Endothelial cell (in vitro differentiated cells): ENCODE measurements at places on chromosomes 3 and 15.

- no peak for DNase-seq
Measured at GRCh38 chr15:79164043-79164442, 73.5 kb upstream of the RASGRF1 start.

DNA sequence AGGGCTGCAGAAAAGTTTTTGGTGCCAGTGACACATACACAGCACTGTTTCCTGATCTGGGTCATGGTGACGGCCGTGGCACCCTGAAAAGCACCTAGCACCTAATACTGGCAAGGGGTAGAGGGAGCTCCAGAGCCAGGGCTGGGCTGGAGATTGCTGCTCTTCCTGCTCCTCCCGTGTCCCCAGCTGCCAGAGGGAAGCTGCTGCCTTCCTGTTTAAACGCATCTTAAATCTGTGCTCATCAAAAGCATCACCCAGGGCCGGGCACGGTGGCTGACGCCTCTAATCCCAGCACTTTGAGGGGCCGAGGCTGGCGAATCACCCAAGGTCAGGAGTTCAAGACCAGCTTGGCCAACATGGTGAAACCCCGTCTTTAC is 156.7 kb upstream of the MEF2A start:
- peak; percentile 39 for DNase-seq

- no peak for DNase-seq
Measured at GRCh38 chr3:152245498-152246170, 23.1 kb upstream of the MBNL1 start.

DNA sequence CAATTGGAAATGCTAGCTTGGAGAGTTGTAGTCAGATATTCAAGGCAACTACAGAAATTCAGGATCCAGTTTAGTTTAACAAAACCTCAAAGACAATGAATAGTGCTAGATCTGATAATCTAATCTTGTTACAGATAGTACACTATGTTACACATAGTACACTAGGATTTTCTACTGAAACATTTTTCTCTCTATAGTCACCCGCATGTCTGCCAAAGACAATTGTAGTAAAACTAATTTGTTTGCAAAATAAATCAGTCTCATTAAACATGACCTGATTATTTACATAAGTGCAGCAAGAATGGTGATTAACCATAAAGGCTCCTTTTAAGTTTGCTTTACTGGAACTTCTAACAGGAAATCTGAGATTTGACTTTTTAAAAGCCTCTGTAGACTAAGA is 52.0 kb downstream of the ILDR1 start:
- no peak for DNase-seq

- DNase-seq = no peak
Measured at GRCh38 chr3:46537316-46537715, 28.8 kb downstream of the LRRC2 start.

DNA sequence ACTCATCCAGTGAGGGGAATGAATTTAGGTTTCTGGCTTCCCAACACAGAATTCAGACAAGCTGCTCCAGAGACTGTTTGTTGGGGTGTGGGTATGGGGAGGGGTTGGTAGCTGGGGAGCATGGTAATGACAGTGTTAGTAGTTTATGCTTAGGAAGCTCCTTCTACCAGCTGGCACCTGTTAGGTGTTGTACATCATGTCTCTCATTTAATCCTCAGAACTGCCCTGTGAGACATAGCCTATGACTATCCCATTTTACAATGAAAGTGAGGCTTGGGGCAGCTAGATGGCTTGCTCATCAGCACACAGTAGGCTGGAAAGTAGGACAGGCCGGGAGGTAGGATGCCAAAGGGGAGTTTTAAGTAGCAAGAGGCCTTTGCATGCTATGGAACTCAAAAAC is 2.5 kb downstream of the EIF4E3 start:
- no peak for DNase-seq

DNA sequence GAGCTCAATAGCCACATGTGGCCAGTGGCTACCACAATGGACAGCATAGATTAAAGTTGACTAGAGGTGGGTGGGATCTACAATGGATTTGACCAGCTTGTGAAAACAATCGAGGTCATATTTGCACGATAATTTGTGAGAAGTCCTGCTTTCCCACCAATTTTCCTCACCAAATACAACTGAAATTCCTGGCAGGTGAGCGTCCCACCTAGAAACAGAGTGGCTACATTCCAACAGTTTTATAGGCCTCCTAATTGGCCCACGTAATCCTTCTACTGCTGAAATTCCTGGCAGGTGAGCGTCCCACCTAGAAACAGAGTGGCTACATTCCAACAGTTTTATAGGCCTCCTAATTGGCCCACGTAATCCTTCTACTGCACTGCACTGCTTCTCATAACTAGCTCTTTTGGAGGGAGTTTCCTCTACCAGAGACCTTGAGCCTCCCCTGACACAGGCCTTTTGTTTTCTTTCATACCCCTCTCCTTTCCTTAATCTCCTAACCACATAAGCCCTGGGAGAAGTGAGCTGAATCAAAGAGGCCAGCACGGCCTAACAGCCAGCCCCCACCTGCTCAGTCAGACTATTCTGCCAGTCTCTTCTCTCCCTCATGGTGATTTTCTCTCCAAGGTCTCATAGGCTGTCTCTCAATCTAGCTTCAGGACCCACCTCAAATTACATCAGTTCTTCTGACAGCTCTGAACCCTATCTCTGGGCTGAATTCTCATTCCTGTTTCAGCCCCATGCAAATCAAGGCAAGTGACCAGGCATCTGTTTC is 80.2 kb downstream of the BFSP2 start:
- no peak for DNase-seq

DNA sequence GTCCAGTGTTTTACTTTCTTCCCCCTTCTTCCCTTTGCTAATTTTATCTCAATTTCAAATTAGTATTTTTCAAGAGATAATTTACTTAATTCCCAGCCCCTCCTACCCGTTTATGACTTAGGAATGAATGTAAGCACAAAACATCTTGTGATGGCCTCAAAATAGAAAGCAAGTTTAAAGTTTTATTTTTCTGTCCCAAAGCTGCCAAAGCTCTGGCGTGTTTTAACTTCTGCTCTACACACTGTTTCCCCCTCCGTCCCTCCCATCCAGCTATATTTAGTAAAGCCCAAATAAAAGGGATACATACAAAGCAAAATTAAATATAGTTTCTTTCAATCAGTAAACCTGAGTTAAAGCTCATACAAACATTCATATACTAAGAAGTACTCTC is 59.9 kb downstream of the IGF2BP2 start:
- no peak for DNase-seq

GRCh38 chr15:89732451-89733172 is 18.4 kb downstream of the MESP1 start:
- DNase-seq = no peak

DNA sequence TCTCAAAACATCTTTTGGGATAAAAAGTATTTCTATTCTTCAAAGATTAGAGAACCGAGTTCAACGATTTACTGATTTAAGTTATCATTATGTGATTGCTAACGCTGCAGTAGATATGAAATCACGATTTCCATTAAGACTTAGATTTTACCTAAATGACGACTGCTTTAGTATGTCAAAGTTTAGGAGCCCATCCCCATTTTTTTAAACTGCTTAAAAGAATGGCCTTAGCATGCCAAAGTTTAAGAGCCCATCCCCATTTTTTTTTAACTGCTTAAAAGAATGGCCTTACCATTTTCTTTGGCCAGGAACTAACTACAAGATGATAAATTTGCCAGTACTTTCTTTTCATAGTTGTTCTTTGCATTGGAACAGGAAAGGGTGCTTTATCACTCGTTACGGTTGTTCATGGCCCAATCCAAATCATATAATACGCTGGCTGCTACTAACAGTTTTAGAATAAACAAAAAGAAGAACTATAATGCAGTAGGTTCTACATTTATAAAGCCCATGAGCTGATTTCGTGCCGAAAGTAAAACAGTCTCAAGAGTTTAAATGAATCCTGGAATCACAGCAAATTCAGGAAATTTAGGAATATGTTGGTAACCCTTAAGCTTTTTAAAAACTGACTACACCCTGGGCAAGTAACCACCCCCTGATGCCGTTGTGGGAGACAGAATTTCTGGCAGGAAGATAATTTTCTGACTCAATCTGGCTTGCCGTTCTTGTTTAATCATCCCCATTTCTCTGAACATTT is 869 bp upstream of the TSC22D2 start:
- no peak for DNase-seq

- DNase-seq = no peak
Measured at GRCh38 chr15:94970802-94971201, 739.4 kb downstream of the MCTP2 start.

GRCh38 chr3:55704521-55704920 is 217.4 kb upstream of the WNT5A start:
- DNase-seq = no peak

DNA sequence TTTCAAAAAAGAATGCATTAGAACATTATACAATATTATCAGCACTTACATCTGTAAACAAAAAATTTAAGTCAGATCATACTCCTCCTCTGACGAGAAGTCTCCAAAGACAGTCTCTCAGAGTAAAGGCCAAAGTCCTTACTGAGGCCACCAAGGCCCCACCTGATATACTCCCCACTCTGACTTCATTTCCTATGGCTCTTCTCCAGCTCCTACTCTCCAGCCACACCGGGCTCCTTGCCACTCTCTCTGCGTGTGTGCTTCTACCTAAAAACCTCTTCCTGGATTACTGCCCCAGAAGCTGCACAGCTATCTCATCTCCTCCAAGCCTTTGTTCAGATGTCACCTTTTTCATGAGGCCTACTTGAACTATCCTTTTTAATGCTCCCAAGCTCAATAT is 5.0 kb downstream of the DCP1A start:
- DNase-seq = no peak

- no peak for DNase-seq
Measured at GRCh38 chr3:150721285-150722130, 17.8 kb upstream of the ERICH6 start.

DNA sequence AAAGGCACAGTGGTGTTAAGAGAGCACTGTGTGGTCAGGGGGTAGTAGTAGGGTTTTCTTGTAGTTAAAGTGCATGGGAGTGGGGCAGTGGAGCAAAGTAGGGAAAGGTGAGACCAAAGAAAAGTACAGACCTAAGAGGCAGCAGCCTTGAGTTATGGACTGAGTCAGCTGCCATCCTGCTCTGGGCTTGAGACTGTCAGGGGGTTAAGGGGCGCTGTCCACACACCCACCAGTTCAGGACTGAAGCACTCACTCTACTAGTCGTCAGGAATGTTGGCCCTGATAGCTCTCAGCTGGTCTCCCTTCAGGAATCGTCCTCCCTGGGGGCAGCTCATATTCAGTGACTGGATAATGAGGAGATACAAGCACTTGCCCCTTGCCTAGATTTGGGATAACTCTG is 7.9 kb downstream of the CCR4 start:
- no peak for DNase-seq

GRCh38 chr3:46019707-46020106 is 7.6 kb downstream of the XCR1 start:
- no peak for DNase-seq

GRCh38 chr15:65971741-65971995 is 102.4 kb downstream of the RAB11A start:
- no peak for DNase-seq

- DNase-seq = no peak
Measured at GRCh38 chr15:96316953-96317629, 13.4 kb upstream of the NR2F2 start.

DNA sequence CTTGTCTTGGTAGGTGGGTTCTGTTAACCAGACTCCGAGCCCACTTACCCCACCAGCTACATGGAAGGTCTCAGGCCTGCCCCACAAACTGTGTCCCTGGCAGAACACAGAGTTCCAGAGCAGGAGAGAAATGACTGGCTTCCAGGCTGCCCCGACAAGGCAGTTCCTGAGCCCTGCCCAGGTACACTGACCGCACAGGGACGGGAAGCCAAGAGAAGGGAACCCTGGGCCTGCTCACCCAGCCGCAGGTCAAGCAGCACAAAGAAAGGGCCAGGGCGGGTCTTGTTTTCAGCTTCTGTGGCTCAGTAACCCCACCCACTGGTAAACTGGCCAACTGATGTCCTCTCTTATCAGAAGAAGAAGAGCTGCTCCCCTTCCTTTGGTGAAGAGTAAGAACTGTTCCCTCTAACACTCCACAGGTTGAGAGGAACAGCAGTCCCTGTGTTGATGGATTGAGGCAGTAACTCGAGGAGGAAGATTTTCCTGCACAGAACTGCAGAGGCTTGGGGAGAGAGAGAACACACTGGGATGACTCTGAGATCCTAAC is 68.4 kb downstream of the CRTC3 start:
- no peak for DNase-seq

- no peak for DNase-seq
Measured at GRCh38 chr15:43493703-43494472, 932 bp upstream of the TP53BP1 start.

- DNase-seq = no peak
Measured at GRCh38 chr3:187208159-187208558, 10.9 kb downstream of the RTP1 start.

DNA sequence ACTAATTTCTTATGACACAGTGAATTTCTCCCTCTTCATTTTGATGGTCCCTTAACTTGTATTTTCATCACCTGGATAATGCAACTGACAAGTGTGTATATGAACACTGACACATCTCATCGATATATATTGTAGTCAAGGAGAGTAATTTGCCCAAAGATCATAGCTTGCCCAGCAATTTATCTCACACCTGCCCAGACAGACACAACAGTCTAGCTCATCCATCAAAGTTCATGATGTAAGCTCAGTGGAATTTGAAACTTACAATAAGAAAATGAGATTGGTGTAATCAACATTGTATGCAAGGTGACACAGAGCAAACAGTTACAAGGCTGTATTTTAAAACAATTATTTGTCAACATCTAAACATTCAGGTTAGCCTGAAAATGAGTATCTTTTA is 805.8 kb downstream of the NAALADL2 start:
- no peak for DNase-seq

- no peak for DNase-seq
Measured at GRCh38 chr15:45863881-45864580, 229.2 kb downstream of the SQOR start.

GRCh38 chr15:76195506-76196268 is 115.6 kb downstream of the ETFA start:
- DNase-seq = no peak

DNA sequence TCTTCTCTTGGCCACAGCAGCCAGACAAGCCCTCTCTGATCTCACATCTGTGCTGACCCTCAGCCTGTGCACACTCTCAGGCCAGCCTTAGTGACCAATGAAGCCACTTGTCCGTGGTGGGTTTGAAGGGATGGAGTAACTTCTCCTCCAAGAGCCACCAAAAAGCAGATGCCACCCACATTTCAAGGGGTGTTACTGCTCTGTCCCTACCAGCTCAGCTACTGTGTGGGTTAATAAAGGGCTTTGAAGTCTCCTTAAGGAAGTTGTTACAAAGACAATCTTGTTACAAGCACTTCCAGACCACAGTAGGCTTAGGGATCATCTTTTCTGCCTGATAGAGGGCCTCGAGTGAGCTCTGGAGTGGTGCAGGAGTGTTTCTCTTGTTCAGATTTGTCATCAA is 3.3 kb upstream of the CA12 start:
- no peak for DNase-seq

DNA sequence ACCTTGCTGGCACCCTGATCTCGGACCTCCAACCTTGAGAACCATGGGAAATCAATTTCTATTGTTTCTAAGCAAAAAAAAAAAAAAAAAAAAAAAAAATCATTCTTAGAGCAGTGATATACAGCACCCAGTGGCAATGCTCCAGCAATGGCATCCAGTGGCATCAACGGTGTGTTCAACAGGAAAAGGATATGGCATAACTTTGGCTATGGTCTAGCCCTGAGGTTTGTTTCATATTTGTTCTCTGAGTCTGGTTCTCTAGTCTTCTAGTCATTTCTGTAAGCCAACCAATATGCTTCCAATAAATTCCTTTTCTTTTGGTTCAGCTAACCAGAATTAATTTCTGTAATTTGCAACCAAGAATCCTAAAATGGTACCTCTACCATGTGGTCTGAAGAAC is 19.2 kb downstream of the DENND4A start:
- no peak for DNase-seq

GRCh38 chr3:146948186-146948585 is 343.0 kb upstream of the PLSCR5 start:
- no peak for DNase-seq
